Esophagus squamous epithelium (tissue), 5 donors: ENCODE measurements at places on chromosomes 7 and 10. TPM values are rescaled to one million over a fixed set of nuclear protein-coding genes. Genes with fewer than 3 reads are reported as not detected.

- DNase-seq = no peak
Measured at GRCh38 chr10:102133373-102134195, 744 bp downstream of the PPRC1 start.

DNA sequence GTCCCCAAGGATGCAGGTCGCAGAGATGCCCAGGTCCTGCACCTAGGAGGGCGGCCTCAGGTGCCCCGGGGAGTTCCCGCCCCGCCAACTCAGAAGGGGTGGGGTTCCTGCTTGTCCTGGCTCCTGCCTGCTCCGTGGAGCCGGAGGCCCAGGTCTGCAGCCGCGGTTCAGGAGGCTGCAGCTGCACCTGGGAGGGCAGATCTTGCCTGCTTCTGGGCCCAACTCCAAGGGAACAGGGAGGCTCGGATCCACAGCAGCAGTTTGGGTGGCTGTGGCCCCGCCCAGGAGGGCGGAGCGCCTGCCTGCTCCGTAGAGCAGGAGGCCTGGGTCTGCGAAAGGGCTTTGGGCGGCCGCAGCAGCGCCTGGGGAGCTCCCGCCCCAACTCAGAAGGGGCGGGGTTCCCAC, 108.2 kb upstream of the EGR2 start:
- DNase-seq = no peak

DNA sequence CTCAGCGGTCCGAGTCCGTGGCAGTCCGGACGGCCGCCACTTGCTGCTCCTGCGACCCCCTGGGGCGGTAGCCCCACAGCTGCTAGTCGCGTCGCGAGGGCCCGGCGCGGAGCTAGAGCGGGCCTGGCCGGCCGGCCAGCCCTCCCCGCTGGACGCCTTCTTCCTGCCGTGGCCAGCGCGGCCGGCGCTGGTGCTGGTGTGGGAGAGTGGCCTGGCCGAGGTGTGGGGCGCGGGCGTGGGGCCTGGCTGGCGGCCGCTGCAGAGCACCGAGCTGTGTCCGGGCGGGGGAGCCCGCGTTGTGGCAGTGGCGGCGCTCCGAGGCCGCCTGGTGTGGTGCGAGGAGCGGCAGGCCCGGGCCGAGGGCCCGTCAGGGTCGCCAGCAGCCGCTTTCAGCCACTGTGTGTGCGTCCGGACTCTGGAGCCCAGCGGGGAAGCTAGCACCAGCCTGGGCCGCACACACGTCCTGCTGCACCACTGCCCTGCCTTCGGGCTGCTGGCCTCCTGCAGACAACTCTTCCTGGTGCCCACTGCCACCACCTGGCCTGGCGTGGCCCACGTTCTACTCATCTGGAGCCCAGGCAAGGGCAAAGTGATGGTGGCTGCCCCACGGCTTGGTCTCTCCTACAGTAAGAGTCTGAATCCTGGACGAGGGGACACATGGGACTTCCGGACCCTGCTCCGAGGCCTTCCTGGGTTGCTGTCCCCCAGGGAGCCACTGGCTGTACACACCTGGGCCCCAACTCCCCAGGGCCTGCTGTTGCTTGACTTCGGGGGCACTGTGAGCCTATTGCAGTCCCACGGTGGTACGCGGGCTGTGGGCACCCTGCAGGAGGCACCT, 631 bp downstream of the HPS6 start:
- no peak for DNase-seq

- no peak for DNase-seq
Measured at GRCh38 chr7:46208635-46209525, 287.8 kb upstream of the IGFBP3 start.

DNA sequence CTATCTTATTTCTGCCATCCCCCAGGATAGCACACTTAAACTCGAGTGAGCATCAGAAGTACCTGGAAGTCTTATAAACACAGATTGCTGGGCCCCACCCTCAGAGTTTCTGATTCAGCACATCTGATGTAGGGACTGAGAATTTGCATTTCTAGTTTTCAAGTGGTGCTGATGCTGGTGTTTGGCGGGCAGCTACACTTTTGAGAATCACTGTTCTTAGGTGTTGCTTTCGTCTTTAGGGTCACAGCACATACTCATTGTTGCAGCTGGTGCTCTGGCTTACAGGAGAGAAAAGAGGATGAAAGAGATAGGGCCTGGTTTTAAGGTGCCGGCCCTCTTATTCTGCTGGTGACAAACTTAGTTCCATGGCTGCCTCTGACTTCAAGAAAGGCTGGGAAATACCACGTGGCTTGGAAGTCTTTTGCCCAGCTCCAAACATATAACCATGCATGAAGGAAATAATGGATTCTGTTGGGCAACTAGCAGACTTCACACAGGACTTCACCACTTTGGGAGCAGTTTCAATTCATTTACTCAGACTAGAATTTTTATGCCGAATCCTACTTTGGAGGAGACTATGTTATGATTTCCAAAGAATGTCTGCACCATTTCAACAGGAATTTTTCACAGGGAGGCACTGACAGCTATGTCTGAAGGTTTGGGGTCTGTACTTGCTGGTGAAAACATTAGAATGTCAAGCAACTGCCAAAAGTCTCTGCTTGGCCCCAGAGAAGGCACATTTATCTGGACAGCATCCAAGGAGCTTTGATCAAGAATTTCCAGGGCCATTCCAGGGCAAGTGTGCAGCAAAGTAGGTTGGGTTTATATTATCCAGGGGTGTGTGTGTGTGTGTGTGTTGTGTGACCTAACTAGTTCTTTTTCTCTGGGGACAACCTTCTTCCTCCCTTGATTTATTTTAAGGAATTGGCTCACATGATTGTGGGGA, 6.9 kb upstream of the MINDY4 start:
- DNase-seq = no peak

DNA sequence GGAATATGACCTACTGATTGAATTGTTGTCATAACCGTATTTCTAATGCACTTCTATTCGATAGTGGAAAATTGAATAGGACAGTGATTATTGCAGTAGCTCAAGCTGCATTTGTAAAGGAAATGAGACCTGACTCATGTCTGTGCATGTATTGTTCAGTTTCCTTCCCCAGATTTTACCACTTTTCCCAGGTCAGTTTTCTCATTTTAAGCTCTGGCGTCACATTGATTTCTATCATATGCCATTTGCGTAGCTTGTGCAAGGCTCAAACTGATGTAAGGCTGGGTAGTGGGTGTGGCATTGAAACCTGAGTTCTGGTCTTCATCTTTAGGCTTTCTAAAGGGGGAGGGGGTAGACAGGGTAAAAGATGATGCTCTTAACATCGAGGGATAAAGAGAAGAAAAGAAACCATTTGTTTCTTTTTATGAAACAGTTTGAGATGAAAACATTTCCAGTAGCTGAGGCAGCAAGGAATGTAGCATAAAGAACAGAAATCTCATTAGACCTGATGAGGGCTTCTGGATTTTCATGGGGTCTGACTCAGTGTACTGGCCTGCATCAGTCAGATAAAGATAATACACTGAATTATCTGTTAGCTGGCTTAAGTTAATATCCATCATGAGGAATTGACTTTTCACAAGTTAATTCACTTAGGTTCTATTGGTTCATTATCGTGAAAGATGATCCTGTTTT, 182.3 kb upstream of the CDCA7L start:
- no peak for DNase-seq

CTAGE15 gene
- total RNA-seq = 1.4 TPM

POU6F2 gene
- not detected for total RNA-seq
